NCI-H2227 treated with DMSO at 0.1 percent for 48 hours (cell line): ENCODE measurements at places on chromosomes 12 and 14.

DNA sequence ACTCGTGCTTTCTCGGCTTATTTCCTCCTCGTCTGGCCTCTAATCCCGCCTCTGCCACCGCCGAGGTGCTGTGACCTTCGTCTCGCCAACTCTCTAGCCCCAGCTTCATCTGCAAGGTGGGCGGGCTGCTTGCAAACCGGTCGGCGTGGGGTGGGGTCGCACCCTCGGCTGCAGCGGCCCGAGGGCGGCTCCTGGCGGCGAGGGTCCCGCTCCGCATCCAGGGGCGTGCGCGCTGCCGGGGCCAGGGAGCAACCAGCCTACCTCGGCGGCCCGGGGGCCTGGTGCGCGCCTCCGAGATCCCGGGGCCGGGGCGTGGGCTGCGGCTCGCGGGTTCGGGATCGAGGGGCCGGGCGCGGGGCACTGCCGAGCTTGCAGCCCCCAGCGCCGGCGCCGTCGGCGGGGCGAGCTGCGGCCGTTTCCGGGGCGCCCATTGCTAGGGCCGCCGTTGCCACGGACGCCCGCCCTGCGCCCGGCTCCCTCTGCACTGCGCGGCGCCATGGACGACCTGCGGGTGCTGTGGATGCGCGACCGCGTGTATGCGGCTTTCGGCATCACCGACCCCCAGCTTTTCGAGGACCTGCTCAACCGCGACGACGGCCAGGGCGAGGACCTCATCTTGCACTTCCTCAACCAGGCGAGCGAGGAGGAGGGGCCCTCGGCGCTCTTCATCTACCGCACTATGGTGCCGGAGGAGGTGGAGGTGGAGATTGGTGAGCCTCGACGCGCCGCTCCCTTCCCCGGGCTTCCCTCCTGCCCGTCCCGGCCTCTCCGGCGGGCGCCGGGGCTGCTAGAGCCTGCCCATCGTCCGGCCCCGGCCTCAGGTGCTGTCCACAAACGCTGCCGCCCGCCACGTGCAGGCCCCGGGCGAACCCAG is at the start of gene DNAH10:
Gene DNAH10 (plus strand): TSS at position 461 of the 874 bp plus-strand sequence. CDS start 36 bp downstream, at position 497.
- no peak for DNase-seq

DNA sequence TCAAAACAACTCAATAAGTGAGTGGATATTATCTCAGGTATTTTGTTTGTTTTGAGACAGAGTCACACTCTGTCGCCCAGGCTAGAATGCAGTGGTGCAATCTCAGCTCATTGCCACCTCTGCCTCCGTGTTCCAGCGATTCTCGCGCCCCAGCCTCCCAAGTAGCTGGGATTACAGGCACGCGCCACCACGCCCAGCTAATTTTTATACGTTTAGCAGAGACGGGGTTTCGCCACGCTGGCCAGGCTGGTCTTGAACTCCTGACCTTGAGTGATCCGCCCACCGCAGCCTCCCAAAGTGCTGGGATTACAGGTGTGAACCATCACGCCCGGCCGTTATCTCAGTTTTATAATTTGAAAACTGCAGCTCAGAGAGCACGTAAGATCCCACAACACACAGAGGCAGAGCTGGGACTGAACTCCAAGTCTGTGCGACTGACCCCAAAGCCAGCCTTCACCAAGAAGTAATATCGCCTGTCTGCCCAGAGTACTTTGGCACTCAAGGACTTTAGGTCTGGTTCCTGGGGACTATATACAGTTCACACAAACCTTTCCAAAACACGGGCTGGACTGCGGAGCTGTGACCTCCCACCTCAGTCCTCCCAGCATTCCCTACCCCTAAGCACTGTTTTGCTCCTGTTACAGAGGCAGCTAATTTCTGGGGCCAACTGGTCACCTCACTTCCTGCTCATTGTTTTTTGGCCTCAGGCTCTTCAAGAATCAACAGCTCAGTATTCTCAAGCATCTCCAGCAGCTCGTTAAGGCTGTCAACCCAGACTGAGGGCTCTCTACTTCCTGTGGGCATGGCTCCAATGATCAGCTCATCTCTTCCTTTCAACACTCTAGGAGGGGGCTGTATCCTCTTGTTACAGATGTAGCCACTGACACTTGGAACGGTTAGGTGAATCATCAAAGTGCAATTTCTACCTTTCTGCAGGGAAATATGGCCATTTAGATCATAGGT is 22.5 kb downstream of the TESC start:
- DNase-seq = no peak

- no peak for DNase-seq
Observed at GRCh38 chr12:11758510-11759493, 109.3 kb downstream of the ETV6 start.

DNA sequence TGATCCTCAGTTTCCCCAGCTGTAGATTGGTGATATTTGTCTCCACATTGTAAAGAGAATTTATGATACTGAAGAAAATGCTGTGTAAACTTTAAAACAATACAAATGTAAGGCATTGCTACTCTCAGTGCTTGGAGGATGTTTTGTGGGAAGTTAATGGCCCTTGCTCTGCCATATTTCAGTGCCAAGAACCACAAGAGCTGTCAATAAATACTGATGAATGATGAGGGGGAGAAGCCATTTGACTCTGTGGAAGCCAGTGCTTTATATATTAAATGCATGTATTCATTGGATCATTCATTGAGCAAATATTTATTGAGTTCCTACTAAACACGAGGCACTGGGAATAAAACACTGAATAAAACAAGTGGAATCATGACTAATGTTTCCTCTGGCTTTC is 30.8 kb downstream of the CACNA1C start:
- no peak for DNase-seq

GRCh38 chr14:99395909-99396530 is 84.6 kb downstream of the SETD3 start:
- DNase-seq = peak; percentile 79

- no peak for DNase-seq
Observed at GRCh38 chr14:72888636-72889201, 5.2 kb downstream of the DPF3 start.

DNA sequence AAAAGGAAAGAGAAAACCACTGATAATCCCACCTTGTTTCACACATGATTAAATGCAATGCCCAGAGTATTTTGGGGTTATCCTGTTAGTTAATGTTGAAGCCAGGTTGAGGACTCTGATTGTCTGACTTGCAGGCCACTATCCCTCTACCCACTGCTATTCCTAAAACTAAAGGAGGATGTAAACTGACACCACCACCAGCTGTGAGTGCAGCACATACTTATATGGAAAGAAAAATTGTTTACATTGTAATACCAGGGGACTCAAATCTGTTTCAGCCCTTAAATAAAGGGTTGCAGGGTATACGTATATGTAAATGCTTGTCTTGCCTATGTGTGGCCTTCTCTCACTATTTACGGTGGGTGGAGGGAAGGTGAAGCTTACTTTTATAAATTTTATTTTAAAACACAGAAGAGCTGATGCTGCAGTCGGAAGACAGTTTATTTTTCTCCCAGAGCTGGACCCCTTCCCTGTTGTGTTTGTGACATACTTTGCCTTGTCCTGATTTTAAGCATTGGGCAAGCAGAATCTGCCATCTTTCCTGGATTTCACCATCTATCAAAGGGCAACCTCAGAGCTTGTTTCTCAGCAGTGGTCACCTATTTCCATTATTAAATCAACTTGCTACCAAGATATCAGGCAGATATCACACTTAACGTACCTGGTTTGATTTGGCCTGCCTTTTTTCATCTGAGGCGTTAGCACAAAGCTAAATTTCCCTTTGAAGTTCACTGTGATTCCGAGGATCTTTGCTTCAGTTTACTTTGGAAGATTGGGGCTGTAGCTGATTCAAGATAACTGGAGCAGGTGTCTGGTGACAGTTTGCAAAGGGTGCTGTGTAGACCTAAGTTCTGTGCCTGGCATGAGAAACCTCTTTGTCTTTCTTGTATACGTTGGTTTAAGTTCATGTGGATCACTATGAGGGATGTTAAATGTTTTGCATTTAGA is 25.2 kb downstream of the DAAM1 start:
- no peak for DNase-seq

GRCh38 chr14:95117937-95118721 is 39.2 kb downstream of the DICER1 start:
- no peak for DNase-seq

- no peak for DNase-seq
Observed at GRCh38 chr14:103724116-103724515, 8.5 kb downstream of the ZFYVE21 start.

DNA sequence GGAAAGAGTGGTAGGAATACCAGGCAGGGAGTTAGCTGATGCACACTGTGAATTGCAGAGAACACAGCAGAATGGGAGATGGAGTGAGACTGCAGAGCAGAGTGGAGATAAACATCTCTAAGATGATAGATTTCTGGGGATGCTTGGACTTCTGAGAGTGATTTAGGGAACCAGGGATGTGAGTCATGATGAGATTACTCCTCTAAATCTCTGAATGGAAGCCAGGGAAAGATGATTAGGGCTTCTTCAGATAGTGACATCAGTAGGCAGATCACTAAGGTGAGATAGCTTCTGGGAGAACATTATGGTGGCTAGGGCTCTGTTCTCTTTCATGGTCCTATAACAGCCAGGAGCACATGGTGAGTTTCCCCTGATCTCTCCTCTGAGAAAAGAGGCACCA is 501.5 kb upstream of the USP15 start:
- DNase-seq = no peak

GRCh38 chr12:60849723-60850122 is 1253.9 kb downstream of the SLC16A7 start:
- DNase-seq = no peak

DNA sequence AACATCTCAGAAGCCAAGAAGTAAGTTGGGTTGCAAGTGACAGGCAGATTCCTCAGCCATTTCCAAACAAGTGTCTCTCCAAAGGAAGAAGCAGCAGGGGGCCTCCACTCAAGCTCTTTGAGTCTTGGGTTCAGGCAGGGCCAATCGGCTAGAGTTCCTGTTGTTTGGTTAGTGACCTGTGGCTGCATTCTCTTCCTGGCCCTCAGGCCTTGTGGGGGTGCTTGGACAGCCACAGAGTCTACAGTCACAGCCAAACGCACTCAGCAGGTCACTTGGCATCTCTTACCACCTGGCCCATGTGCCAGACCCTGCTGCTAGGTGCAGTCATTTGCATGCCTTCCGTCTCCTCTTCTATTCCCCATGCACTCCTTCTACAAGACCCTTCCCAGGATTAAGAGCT is 353.9 kb downstream of the GRIN2B start:
- DNase-seq = no peak

- no peak for DNase-seq
Observed at GRCh38 chr12:26979733-26980132, 34.5 kb downstream of the TM7SF3 start.

DNA sequence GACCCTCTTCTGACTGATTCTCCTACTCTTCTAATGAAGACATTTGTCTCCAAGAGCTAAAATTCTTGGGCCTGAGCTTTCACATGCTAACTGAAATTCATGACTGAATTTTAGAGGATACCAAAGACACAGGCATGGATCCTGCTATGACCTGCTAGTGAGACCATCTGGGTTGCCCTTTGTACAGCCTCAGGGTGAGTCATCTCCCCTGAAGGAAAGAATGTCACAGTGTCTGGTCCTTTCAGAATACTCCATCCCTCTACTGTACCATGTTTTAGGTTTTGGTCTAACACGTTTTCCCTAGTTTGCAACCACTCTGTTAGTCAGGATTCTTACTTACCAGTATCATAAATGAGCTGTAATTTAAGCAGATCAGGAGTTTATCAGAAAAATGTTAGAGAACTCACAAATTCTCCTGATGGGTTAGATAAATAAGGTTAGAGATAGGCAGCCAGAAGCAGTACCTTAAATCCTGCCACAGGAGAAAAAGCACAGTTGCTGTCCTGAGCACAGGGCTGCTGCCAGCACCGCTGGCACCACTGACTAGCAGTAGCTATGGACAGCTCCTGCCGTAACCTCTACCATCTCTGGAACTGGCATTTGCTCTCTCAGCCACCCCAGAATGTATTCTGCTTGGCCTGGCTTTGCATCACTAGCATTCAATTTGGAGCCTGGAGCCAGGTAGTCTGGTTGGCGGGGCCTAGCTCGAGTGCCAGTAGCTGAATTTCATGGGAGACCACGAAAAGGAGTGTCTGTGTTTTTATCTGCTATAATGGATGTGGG is 127.6 kb downstream of the ANO6 start:
- no peak for DNase-seq

GRCh38 chr14:58669556-58670200 is 31.9 kb downstream of the DACT1 start:
- DNase-seq = no peak

DNA sequence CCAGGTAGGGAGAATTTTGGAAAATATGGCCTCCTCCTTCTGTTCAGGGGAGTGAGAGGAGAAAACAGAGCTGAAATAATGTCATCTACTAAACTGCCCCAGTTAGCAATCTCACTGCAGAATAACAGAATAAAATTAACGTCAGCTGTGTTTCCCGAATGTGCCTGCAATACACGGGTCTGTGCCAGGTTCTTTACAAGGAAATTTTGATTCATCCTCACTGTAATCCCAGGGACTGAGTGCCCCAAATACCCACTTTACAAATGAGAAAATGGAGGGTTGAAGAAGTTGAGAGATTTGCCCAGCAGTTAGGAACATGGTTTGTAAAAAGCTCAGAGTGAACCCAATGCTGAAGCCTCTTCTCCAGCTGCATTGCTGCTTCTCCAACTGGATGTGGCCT is 21.3 kb upstream of the SERPINA6 start:
- no peak for DNase-seq

GRCh38 chr12:70741256-70741655 is 104.0 kb upstream of the PTPRB start:
- no peak for DNase-seq

DNA sequence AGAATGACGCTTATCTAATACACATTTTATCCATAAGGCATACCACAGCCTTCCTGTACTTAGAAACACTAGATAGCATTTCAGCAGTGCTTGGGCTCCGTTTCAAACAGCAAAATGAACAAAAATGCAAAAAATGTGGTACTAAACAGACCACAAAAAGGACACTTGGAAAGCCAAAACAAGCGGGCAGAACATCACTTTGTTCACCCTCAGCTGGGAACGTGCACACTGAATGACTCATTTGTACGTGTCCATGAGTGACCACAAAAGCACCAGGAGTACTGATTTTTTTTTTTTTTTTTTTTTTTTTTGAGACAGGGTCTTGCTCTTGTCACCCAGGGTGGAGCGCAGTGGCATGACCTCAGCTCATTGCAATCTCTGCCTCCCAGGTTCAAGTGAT is 8.9 kb upstream of the FOXN3 start:
- no peak for DNase-seq

- DNase-seq = peak; percentile 49
Observed at GRCh38 chr14:22598896-22599244, 770 bp downstream of the ABHD4 start.
